ENCODE measurements at places on chromosomes 7 and 10.

- no peak for DNase-seq
These were observed 16.7 kb downstream of the PPP1R3C start for GRCh38 chr10:91616137-91616536.

DNA sequence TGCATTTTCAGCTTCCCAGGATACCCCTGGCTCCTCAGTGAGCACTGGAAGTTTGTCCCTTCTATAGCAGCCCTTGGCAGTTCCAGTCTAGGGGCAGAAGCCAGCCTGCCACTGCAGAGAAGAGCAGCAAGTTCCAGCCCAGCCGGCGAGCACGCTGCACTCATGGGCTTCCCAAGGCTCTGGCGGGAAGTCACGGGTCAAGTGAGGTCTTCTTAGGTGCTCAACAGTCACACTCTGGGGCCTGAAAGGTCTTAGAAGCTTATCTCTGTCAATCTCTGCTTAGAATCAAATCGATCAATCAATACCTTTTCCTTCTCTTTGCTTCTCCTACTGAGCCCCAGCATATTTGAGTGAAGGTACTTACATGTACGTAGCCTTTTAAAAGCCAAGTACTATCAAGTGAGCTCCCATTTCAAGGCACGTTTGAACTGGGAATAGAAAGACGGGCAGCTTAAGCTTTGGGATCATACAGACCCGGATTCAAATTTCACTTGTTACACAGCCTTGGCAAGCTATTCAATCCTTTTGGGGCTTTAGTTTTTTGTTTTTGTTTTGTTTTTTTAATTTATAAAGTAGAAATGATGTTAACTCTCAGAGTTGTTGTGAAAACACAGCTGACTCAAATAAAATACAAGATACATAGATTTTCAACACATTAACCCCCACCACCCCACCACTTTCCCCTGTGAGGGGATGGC is 152.6 kb upstream of the KLF14 start:
- DNase-seq, result no peak

DNA sequence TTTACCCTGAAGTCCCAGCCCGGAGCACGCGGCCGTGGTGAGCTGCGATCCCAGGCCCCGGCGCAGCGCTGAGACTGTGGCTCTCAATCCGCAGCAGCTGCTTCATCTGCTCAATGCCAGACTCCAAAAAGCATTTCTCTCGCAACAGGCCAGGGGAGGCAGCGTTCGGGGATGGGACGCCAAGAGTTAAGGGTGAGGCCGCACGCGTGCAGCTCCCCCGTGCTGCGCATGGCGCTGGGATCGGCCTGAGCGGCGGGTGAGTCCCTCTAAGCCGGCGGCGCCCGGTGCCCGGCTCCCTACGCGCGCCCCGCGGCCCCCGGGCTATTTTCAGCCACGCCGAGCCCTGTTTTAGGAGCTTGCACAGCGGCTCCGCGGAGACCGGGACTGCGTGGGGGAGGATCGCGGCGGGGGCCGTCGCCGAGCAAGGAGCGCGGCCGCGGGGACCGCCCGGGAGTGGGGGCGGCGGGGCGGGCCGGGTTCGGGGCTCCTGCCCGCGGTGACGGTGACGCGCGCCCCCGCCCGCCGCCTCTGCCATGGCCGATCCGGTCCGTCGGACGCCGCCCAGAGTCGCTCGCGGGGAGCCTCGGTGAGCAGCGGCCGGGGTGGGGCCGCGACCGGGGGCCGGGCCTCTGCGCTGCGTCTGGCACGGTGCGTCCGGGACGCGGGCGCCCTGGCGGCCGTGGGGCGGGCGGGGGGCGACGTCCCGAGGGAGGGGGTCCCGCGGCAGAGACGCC is 29.4 kb upstream of the JAKMIP3 start:
- DNase-seq, result no peak

GRCh38 chr7:99997545-99998137 is 17.8 kb upstream of the ZKSCAN1 start:
- DNase-seq, result no peak

GRCh38 chr7:47031786-47032535 is 550.0 kb downstream of the TNS3 start:
- DNase-seq, result no peak

- DNase-seq, result no peak
These were observed 9.1 kb downstream of the BTBD16 start for GRCh38 chr10:122280156-122280555.

DNA sequence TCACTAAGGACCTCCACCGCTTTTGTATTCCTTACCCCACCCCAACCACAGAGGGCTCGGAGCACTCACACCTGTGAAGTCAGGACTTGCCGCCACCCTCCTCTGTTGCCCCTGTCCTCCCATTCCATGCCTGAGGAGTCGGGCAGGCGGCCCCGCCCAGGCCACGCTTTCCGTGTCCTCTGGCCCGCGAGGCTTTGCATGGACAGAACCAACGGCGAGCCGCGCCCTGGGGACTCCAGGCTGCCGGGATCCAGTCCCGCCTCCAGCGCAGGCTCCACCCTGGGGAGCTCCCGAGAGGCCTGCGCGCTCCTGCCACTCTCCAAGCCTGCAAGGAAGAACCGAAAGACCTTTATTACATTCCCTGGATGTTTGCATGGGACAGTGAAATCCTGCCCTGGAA is 366.4 kb upstream of the POM121L12 start:
- DNase-seq, result no peak

- no peak for DNase-seq
These were observed 279.0 kb downstream of the OTUD1 start for GRCh38 chr10:23717913-23718312.

- no peak for DNase-seq
These were observed 70.7 kb upstream of the LRRC18 start for GRCh38 chr10:49010295-49010694.

DNA sequence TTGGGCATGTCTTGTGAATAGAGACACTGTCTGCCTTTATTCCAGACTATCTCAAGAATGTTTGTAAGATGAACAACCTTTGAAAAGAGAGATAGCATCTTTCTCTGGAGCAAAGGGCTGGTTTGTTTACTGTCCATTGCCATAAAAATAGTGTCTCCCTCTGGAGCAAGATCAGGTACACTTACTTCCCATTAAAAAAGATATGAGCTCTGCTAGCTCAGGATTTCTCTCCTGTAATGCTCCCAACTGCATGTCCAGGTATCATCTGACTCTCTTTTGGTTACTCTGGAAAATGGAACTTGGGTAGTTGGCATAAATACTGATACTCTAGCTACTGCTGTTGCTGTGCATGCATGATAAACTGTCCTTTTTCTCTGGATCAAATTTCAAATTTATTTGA is 381.1 kb downstream of the TFEC start:
- no peak for DNase-seq

- no peak for DNase-seq
These were observed 15.9 kb upstream of the CFAP46 start for GRCh38 chr10:132957981-132958882.

- DNase-seq, result no peak
These were observed 36.2 kb upstream of the PITRM1 start for GRCh38 chr10:3208481-3209406.

DNA sequence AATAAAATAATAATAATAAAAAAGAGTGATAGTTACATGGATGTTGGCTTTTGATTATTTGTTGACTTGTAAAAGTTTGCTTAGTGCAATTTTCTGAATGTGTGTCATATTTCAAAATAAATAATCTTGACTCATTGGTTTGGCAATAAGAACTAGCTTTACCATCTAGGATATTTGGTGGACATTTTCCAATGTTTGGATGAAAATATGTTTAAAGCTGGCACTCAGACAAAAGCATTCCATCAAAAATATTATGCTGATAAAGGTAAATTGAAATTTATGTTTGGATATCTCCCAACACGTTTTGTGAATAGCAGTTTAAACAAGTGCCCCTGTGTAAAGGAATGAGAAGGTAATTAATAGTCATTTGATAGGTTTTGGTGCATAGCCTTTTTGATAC is 62.5 kb upstream of the KCNMA1 start:
- DNase-seq, result no peak

- DNase-seq, result no peak
These were observed 12.1 kb upstream of the NPFFR1 start for GRCh38 chr10:70295926-70296325.

DNA sequence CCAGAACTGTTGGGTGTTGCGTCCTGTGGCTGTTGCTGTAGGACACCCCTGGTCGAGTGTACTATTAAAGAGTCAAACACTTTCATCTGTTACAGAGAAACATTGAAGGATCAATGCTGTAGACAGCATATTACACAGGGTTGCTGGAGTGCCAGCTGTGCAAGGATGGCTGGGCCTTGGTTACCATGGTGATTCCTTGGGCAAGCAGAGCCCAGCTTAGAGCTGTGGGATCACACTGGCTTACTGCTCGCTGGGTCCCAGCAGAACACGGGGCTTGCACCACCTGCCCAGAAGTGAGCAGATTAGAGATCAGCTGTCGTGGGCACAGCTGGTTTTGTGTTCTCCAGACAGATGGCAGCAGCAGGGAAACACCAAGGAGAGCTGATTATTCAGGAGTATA is 76.0 kb downstream of the GPR141 start:
- DNase-seq, result no peak

GRCh38 chr7:158310924-158311666 is 276.5 kb downstream of the PTPRN2 start:
- DNase-seq, result no peak

DNA sequence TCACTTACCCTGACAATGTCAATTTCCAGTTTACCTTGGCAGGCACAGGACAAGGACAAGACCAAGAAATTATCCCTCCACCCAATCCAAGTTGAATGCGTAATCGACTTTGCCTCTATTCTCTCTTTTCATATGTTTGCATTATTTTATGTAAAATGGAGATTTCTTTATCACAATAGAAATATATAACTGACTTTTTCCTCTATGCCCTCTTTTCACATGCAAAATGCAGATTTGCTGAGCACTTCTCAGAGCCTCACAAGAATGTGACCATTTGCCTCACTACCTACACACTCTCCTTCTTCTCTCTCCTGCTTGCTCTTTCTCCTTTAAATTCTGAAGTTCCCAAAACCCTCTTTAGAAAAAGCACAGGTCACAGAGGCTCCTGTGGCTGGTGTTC is 15.1 kb downstream of the CYP3A43 start:
- no peak for DNase-seq

- no peak for DNase-seq
These were observed 588 bp downstream of the CYREN start for GRCh38 chr7:135169964-135170273.

- no peak for DNase-seq
These were observed 38.0 kb upstream of the TARP start for GRCh38 chr7:38311329-38311937.

- DNase-seq, result no peak
These were observed 38.9 kb upstream of the CPXM2 start for GRCh38 chr10:123930340-123931001.

- no peak for DNase-seq
These were observed 275.2 kb downstream of the POU6F2 start for GRCh38 chr7:39252916-39253315.

- DNase-seq, result no peak
These were observed 45.4 kb downstream of the GNA12 start for GRCh38 chr7:2798669-2799068.

GRCh38 chr10:101330631-101331225 is 23.2 kb upstream of the BTRC start:
- DNase-seq, result no peak

DNA sequence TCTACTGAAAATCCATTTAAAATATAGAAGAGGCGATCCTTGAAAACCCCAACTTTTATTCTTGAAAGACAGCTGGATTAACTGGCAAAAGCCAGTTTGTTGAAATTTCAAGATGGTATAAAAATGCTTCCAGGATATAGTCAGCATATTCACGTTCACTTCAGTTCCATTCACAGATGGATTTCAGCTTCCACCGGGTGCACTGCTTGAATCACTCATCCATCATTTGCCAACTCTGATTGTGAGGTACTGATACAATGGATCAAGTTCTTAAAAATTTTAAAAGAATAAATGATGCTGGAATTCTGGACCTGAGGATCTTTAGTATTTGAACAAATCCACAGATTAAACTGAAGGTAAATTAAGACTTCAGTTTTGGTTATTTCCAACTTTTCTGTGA is 2.4 kb downstream of the PURB start:
- DNase-seq, result no peak

GRCh38 chr7:91330866-91331265 is 66.6 kb downstream of the FZD1 start:
- no peak for DNase-seq

DNA sequence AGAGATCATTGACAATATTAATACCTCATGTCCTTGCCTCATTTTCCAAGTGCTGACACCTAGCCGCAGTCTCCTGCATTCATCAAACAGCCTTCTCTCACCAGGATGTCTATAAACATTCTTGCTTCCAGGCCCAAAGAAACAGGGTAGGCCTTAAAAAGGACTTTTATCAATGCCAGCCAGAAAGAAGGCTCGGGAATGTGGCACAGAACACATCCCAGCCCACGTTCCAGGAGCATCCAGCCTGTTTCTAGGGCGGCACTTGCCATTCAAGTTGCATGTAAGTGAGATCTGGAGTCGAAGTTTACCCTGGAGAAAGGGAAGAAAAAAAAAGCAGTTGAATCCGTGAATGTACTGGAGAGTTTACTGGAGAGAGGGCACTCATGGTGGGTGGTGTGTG is 1083.1 kb downstream of the KCNMA1 start:
- no peak for DNase-seq

DNA sequence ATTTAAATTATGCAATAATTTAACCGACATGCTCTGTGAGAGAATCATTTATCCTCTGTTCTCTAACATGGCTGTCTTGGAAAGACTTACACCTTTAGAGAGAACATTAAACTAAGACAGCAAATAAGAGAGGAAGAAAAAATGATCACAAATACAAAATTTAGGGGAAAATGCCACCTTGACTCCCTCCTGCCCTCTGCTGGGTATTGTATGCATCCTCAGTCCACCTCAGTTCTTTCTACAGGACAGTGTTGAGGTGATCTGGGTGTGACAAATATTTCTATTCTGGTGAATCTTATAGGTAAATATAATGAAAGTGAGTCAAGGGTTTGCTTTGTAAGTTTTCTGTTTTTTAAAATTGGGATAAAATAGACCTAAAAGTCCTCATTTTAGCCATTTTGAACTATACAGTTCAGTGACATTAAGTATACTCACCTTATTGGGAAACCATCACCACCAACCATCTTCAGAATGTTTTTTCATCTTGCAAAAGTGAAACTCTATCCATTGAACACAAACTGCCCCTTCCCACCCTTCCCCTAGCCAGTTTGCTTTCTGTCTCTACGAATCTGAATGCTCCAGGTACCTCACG is 61.5 kb upstream of the ELMO1 start:
- no peak for DNase-seq

All from HCT116 (cell line).